ENCODE measurements at places on chromosomes 4 and X.

DNA sequence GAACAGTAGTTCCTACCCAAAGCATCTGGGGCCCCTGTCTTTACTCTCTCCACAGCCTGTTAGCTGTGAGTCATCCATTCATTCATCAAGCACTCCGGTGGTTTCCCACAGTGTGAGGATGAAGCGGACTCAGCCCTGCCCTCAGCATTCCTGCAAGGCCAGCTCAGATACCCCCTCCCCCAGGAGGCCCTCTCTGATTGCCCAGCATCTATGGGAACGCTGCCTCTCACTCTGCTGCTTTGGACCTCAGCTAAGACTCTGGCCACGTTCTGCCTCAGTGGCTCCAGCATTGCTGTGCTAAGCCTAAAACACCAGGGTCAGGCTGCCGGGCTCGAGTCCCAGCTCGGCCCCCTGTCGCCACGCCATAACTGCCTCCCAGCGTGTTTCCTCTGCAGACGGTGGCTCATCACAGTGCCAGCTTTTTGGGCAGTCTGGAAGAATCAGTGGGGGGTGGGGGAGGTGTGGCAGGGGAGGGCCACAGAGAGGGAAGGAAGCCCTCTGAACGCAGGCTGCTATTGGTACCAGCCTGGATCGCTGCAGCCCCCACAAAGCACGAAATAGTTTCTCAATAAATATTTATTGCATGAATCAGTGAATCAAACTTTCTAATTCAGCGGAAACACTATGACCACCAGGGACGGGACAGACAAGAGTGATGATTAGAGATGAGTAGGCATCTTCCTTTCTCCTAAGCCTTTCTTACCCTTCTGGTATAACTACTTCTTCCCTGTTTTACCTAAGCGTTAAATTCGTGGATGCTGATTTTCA, 74.4 kb downstream of the SORCS2 start:
- no peak overlapping the region for H3K4me3 ChIP-seq
- no peaks in the 10 kb centered on the region for H3K4me1 ChIP-seq
- no peak overlapping the region for H3K27ac ChIP-seq
- no peaks in the 10 kb centered on the region for H3K27me3 ChIP-seq

GRCh38 chr4:110216129-110216528, 17.7 kb upstream of the ELOVL6 start:
- no peak for DNase-seq
- H3K4me3 ChIP-seq = no peak overlapping the region
- no peaks in the 10 kb centered on the region for H3K27me3 ChIP-seq

- peaks cover 14% of the 10 kb centered on the region for H3K27me3 ChIP-seq
- no peaks in the 10 kb centered on the region for H3K36me3 ChIP-seq
- no peaks in the 10 kb centered on the region for H3K4me1 ChIP-seq
Observed at GRCh38 chrX:42117318-42117717, 194.0 kb upstream of the CASK start.

- DNase-seq = no peak
- no peak overlapping the region for H3K27ac ChIP-seq
- H3K27me3 ChIP-seq = no peaks in the 10 kb centered on the region
- H3K4me3 ChIP-seq = no peak overlapping the region
Observed at GRCh38 chrX:154142950-154143745, 895 bp upstream of the OPN1LW start.

DNA sequence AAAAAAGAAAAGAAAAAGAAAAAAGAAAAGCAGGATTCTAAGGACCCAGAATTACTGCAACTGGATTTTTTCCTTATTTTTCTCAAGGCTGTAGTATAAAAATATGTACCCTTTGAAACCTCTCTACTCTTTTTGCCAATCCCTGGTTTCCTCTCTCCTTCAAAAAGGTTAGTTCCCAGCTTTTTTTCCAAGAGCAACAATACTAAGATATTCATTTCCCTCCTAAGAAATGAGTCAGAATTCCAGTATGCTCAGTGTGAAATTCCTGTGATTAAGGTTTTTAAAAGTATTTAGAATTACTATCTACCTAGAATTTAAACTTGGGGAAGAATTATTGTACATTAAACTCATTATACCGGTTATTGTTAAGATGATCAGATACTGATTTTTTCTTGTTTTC, 22.0 kb downstream of the SMIM14 start:
- H3K4me1 ChIP-seq = no peaks in the 10 kb centered on the region
- DNase-seq = no peak
- no peak overlapping the region for H3K4me3 ChIP-seq
- no peaks in the 10 kb centered on the region for H3K27me3 ChIP-seq
- no peaks in the 10 kb centered on the region for H3K36me3 ChIP-seq

DNA sequence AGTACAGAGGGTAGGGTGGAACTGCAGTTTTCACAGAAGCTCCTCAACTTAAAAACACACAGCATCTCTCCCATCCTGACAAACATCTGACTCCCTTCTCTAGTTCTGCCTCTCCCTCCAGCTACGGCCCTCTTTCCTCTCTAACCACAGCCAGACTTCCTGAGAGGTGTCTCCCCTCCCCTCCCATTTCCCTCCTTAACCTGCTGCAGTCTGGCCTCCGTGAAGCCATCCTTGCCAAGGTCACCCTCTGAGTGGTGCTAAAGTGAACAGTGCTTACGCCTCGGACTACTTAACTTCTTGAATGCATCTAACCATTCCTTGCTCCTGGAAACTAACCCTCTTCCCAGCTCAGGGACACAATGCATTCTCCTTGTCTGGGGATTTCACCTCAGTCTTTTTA, 53.3 kb downstream of the RTL5 start:
- DNase-seq = no peak
- peak overlapping the region; percentile 55 for H3K27ac ChIP-seq
- peaks cover 62% of the 10 kb centered on the region for H3K27me3 ChIP-seq
- H3K36me3 ChIP-seq = no peaks in the 10 kb centered on the region
- H3K4me1 ChIP-seq = no peaks in the 10 kb centered on the region

Data from breast epithelium (tissue), 4 donors.